Renal pelvis (tissue), 12 donors: ENCODE measurements at places on chromosomes 13 and 19.

DNA sequence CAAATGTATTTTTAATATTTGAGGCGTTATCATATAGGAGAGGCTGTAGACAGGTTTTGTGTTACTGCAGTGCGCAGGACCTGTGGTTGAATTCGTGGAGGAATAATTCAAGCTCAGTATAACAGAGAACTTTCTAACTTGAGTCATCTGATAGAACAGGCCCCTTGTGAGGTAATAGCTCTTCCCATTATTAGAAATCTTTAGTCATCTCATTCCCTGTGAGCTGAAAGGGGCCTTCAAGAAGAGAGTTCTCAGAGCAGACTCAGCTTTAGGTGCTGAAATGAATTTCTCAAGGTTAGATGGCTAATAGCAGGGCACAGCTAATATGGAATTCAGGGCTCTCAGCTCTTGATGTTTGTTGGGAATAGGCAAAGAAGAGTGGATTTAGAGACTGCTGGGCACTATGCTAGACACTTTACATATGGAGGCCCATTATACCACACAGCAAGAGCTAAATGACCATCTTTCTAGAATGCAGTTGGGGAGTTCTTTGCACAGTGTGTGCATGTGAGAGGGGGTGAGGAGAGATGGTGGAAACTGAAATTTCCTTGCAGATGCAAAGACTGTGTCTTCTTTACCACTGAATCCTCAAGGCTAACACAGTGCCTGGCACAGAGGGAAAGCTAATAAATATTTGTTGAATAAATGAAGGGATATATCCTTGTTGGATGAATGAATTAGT lies 89.5 kb downstream of the DGKH start:
- DNase-seq: no peak

GRCh38 chr19:7863971-7864689 lies 10.1 kb downstream of the PRR36 start:
- no peak for DNase-seq

- DNase-seq: no peak
These were observed 29.1 kb downstream of the CERS4 start for GRCh38 chr19:8238251-8238650.

GRCh38 chr13:81116461-81117282 lies 775.7 kb upstream of the SPRY2 start:
- DNase-seq: no peak
